ENCODE measurements at places on chromosomes 12 and 14.

DNA sequence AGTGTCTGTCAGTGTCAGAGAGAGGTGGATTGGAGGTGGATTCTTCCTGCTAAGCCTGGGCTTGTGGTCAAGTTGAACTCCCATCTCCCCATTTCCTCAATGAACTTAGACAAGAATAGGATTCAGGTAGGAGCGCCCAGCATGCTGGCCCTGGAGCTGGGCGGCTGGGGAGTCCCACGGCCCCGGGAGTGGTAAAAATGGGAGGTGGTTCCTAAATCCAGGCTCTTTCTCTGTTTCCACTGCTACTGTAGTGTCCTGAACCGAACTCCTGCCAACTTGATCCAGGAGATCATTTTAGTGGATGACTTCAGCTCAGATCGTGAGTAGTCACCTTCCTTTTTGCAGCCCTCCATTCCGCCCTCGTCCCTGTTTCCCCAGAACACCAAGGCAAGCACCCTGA lies 65.1 kb downstream of the GALNT16 start:
- DNase-seq, result no peak

- no peak for DNase-seq
Measured at GRCh38 chr12:97313471-97314190, 149.0 kb upstream of the RMST start.

- DNase-seq, result no peak
Measured at GRCh38 chr12:112252184-112252583, 126.8 kb downstream of the TRAFD1 start.

GRCh38 chr12:14654416-14654815 lies 42.0 kb downstream of the GUCY2C start:
- no peak for DNase-seq

- DNase-seq, result no peak
Measured at GRCh38 chr12:43290836-43291235, 261.2 kb downstream of the ADAMTS20 start.

- no peak for DNase-seq
Measured at GRCh38 chr12:49260571-49261363, 4.1 kb upstream of the TUBA1C start.

DNA sequence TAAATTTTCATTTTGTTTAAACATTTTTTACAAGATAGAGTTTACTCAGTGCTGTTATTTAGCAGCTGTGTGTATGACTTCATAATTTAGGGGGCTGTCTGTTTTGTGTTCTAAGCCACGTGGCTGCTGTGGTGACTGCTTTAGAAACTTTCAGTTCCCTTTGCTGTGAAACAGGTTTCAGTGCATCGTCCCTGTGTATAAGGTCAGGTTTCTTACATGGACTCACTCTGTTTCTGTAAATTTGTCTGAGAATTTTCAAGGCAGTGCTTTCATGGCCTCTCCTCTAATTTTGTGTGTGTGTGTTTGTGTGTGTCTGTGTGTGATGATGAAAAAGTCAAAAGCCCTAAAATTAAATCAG lies 32.4 kb downstream of the BICD1 start:
- DNase-seq, result no peak

DNA sequence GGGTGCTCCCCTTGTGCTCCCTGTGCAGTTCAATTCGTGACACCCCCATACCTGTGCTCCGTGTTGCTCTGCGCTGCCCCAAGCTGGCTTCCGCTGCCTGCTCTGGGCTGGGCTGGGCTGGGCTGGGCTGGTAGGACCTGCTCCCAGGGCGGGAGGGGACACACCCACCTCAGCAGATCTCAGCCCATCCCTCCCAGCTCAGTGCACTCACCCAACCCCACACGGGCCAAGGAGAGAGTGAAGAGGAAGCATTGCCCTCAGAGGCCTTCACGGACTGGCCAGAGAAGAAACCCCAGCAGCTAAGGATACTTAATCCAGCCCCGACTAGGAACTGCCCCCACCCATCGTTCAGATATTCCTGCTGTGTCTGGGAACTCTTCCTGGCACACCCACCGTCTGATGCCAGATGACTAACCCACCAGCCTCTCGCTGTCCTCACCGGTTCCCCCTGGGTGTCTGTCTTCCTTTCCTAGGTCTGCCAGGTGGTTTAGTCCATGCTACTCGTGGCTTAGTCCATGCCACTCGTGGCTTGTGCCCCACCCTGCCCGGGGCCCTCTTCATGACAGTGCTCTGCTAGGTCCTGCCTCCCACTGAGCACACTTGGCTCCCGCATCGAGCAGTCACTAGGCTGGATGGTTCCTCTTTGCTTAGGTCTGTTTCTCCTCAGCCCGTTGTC lies at the start of gene LPAR5:
TSS of gene LPAR5 (minus strand) at position 104 of the 676 bp plus-strand sequence. CDS start 14,711 bp downstream, outside the sequence.
- DNase-seq, result no peak

- DNase-seq, result no peak
Measured at GRCh38 chr14:71686677-71687076, 245.6 kb upstream of the RGS6 start.

DNA sequence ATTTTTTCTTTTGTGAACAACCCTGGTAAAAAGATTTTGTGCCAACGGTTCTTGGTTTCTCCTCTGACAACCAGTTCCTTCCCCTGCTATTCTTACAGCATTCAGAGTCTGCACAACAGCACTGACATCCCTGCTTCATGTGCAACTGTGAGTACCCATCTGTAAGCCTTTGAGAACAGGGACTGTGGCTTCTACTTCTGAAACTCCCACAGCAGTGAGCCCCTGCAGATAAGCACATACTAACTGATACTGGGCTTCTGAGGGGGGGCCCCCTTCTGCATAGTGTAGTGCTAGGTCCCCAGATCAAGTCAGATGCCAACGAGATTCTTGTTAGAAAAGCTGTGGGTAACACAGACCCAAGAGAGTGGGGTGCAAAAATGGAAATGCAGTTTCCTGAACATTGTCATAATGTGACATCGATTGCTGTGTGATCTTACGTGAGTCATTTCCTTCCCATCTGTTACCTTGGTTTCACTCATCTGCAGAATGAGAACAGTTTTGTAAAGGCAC lies 11.1 kb upstream of the NINJ2 start:
- no peak for DNase-seq
